Stimulated activated CD4-positive, alpha-beta T cell treated with anti-CD3 and anti-CD28 coated beads, TNF-alpha, amount 100 ng/mL, for 1 hour (primary cell): ENCODE measurements at places on chromosomes 6 and 20.

DNA sequence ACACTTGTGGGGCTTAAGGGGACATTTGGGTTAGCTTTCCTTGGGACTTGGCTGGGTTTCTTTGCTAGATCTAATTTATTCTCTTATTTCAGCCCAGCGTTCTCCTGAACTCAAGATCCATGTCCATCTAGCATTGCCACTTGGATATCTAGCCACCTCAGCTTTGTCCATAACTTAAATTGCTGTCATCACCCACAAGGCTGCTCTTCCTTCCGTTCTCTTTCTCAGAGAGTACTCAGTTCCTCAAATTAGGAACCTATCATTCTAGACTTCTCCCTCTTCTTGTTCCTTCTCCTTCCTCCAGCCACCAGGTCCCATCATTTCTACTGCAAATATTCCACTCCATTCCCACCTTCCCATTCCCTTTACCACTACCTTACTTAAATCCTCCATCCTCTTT is 4.3 kb downstream of the SMIM26 start:
- no peak for DNase-seq

DNA sequence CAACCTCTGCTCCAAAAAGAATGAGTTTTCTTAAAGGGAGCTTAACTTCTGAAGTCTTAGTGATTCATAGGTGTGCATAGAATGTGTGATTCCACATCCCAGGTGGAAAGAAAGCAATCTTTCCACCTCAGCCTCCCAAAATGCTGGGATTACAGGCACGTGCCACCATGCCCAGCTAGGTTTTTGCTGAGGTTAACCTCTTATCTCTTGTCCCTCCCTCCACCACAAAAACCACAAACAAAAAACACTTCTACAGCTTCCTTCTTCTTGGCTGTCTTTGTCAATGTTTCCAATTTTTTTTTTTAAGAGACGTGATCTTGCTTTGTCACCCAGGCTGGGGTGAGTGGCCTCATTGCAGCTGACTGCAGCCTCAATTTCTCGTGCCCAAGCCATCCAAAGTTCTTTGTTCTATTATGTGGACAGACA is 8.1 kb upstream of the CSE1L start:
- no peak for DNase-seq

GRCh38 chr6:107331409-107332386 is 127.7 kb downstream of the PDSS2 start:
- no peak for DNase-seq

- no peak for DNase-seq
Measured at GRCh38 chr20:19336631-19337030, 124.2 kb downstream of the SLC24A3 start.

GRCh38 chr20:8074931-8075330 is 55.4 kb upstream of the TMX4 start:
- DNase-seq = no peak

GRCh38 chr6:162974685-162975084 is 246.9 kb downstream of the PACRG start:
- DNase-seq = no peak

GRCh38 chr20:58251979-58252591 is 23.6 kb upstream of the ANKRD60 start:
- no peak for DNase-seq
